ENCODE measurements at places on chromosomes 6 and 20.

- no peak for DNase-seq
Observed at GRCh38 chr6:163923658-163924411, 509.3 kb downstream of the QKI start.

- no peak for DNase-seq
Observed at GRCh38 chr6:17423026-17423425, 29.6 kb downstream of the CAP2 start.

DNA sequence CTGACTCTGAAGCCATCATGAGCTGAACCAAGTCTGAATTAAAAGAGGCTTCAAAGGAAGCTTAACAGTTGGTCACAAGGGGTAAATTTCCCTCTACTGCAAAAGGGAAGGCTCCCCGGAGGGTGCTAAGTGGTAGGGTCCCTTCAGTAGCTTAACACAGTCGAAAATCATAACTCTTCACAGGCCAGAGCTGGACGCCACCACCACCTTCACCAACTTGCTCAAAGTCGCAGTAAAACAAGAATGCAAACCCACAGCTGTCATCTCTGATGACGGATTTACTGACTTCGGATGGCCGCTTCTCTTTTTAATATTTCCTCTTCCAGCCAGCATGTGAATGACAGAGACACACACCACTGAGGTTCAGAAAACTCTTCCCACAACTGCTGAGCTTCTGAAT lies 144.7 kb upstream of the FBXL4 start:
- no peak for DNase-seq

GRCh38 chr20:10578607-10579006 lies 95.2 kb downstream of the JAG1 start:
- DNase-seq, result no peak

DNA sequence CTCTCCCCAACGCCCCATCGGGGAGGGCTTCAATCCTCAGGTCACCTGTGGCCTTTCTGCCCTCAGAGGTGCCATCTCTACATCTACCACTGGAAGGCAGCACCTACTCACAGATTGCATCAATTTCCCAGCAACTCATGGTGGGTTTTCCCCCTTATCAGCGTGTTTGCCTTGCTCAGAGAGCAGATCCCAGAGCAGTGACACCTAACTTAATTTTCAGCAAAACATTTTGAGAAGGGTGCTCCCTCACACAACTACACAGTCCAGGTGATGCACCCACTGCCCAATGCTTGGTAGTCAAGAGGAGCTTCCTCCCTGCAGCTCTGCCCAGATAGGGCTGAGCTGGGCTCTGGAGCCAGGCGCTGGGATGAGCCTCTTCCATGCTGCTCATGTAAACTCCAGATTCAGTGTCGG lies 48.2 kb downstream of the PLG start:
- no peak for DNase-seq

GRCh38 chr20:38201356-38201755 lies 36.3 kb upstream of the TGM2 start:
- DNase-seq, result no peak

GRCh38 chr20:50540620-50541605 lies 30.7 kb downstream of the PTPN1 start:
- no peak for DNase-seq

DNA sequence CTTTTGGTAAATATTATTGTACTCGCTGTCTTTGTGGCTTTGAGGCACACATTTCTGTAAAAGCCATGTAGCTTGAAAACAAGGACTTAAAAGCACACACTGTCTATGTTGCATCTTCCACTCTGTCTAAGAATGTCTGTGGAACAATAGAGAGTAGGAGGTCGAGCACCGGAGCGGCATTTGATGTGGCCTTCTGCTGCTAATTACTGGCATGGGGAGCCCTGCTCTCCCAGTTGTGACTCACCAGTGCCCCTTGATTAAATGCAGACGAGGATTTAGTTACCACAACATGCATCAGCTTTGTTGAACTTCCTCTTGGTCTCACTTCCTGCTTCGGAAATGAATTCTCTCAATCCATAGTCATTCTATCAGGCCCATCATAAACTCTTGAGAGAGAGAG lies 680.7 kb upstream of the SLC35B3 start:
- DNase-seq, result no peak

GRCh38 chr6:90372450-90372849 lies 75.8 kb upstream of the BACH2 start:
- no peak for DNase-seq

DNA sequence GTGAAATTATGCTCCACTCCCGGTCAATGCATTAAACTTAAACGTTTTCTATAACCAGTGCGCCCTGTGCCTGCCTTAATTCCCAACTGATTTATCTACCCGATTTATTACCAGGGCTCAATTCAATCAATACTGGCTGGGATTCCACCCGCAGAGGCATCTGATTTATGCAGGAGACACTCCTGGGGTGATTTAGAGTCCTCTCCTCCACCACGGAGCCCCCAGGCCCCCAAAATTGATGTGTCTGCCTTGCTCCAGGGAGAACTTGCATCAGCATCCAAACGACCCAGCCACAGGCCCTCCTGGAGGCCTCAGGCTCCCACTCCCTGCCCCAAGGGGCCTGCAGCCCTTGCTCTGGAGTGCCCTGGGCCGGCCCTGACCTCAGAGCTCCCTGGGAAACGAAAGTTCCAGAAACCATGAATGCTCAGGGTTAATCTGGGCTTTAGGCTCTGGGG lies 29.5 kb downstream of the ANKRD60 start:
- DNase-seq, result no peak

DNA sequence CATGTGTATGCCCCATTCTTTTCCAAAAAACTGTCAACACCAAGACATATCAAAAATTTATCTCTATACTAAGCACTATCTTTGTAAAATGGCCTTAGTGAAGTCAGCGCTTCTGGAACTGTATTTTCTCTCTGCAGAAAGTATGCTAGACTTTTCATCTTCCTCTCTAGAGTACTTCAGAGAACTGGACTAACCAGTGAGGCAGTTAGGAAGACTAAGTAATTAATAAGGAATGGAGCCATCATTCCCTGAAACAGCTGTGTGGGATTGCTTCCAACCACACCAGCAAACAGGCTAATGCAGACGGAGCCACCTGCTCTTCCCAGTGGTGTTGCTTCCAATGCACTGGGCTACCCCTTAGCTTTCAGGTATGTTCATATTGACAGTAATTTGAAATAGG lies 169.1 kb upstream of the FUT9 start:
- no peak for DNase-seq

DNA sequence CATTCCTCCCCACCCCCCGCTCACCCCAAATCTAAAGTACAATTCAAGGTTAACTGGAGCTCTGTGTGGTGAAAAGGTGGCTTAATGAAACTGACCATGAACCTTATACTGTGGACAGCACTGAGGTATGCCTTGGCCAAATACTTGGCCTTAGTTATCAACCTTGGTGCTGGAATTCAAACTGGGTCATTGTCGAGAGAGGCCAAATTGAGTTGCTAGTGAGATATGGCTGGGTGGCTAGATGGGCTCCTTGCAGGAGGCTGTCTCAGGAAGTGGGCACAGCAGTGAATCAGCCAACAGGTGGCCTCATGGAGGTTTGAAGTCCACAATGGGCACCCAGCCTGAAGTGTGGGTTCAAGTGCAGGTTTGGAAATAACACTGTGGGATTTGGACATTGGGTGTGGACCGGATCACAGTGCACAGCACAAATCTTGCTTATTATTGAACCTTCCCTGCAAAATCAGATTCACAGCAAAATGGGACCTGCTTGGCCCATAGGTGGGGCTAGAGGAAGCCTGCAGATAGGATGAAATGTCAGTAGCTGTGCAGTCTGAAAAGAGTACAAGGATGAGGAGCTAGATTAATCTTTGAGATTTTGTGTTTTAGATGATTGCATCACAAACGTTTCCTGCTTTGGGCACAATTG lies 5.6 kb upstream of the BTBD3 start:
- no peak for DNase-seq

DNA sequence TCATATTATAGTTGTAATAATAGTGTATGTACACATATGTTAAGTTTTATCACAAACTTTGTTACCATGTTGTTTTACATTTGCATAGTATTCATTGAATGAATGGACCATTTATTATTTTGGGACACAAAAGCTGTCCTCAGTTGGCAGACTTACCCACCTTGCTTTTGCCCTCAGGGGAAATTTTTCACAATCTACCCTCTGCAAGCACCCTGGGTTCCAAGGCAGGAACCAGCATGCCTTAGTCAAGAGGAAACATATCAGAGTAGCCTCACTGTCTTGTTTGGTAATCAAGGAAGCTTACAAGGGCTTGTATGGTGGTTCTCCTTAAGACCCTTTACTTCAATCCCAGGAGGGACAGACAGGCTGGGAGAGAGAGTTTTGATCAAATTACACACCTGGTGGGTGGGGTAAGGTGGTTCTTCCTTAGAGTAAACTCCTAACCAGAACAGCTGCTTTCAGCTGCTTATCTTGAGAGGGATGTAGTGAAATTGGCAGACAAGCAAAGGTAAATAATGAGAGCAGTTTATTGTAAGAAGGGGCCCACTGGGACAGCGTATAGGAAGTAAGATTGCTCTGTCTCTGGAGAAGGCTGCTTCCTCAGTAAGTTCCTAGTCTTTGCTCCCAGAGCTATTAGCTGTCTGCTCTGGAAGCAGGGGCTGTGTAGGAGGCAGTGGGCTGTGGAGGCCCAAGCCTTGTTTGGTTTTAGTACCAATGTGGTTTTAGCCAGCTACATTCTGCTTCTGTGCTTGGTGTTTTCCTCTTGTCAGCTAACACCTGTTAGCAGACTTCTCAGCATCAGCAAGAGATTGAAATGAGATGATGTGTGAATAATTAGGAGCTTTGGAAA lies 31.1 kb downstream of the BRPF3 start:
- no peak for DNase-seq

DNA sequence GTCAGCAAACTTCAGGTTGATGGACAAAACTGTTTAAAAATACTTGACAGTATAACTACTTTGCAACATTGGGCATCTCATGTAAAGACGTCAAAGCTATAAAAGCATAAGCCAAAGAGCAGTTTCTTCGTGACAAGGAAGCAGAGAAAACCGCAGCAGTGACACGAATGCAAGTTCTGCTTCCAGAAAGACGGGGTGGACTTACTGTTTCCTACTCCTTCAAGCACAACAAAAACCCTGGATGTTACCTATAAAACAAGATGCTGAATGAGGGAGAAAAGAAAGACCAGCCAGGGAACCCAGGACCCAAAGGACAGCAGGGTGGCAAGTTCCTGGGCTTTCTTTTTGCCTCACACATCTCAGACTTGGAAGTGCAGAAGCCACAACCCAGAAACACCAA lies 98.0 kb downstream of the DLL1 start:
- no peak for DNase-seq

GRCh38 chr6:53302678-53303360 lies 45.9 kb downstream of the ELOVL5 start:
- no peak for DNase-seq

DNA sequence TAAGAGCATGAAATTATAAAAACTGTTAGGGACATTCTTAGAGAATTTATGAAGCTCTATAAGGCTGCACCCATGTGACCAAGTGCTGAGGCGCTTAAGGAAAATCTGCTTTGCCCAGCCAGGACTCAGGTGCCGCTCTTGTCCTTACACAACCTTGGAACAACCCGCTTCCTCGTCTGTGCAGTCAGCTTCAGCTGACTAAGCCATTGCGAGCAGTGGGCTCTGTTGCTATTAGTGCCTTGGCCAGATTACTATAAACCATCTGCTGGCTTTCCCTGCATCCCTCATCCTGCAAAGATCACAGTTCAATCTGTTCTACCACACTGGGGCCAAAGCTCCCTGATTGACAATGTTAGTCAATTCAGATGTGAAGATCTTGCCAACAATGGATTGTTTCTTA lies 89.1 kb upstream of the E2F3 start:
- peak; percentile 75 for DNase-seq

DNA sequence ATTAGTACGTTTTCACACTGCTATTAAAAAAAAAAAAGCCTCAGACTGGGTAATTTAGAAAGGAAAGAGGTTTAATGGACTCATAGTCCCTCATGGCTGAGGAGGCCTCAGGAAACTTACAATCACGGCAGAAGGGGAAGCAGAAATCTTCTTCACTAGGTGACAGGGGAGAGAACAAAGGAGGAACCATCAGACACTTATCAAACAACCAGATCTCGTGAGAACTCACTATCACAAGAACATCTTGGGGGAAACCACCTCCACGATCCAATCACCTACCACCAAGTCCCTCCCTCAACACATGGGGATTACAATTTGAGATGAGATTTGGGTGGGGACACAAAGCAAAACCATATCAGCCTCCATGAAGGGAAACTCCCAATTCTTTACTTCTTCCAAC lies 85.2 kb upstream of the MAFB start:
- no peak for DNase-seq

DNA sequence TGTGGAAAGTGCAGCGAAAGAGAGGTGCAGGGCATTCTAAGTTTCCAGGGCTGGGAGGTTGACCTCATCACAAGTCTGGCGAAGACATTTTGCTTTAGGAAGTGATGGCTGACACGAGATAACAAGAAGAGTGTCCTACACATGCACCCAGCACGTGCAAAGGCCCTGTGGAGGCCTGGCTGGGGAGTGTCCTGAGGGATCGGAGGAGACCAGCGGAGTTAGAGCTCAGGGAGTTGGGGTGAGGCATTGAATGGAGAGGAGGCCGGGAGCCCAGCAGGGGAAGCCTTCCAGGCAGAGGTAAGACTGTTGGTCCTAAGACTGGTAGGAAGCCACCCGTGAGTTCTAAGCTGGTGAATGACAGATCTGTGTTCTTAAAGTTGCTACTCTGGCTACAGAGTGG lies 58.4 kb downstream of the PPP1R14C start:
- no peak for DNase-seq

DNA sequence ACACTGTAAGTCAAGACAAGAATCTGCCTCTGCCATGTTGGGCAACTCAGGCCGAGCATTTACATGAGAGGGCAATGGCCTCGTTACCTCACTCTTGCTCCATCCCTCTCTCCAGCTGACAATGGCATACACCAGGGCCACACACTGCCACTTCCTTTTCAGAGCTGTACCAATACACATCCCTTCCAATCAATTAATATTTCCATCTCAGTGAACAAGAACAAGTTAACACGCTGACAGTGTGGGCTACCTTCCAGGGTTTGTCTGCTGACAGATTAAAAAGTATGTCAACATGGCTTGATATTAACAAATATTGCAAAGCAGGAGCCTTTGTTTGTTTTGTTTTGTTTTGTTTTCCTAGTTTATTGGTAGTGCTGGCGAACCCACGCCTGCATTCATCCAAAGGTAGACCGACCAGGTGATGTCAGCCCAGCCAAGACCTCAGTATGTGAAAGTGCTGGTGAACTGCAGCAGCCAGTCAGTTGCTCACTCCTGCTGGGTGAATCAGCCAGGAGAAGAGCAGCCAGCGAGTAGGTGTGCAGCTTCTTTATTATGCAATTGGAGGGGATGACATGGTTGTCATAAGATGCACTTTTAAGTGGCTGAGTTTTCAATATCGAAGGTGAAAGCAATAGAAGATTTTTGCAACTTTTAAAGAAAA lies 487.3 kb upstream of the JARID2 start:
- no peak for DNase-seq

- DNase-seq, result no peak
Observed at GRCh38 chr20:31760519-31761240, 21.6 kb downstream of the TPX2 start.

DNA sequence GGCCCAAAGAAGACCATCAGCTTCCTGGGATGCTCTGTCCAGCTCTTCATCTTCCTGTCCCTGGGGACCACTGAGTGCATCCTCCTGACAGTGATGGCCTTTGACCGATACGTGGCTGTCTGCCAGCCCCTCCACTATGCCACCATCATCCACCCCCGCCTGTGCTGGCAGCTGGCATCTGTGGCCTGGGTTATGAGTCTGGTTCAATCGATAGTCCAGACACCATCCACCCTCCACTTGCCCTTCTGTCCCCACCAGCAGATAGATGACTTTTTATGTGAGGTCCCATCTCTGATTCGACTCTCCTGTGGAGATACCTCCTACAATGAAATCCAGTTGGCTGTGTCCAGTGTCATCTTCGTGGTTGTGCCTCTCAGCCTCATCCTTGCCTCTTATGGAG lies 5.1 kb downstream of the OR2H1 start:
- no peak for DNase-seq

Data from DMS 273 treated with DMSO at 0.1 percent for 48 hours (cell line).